ENCODE measurements at places on chromosomes 7 and 10.
A peak's percentile ranks its signal among the peaks of the same experiment; 100 is the strongest.

DNA sequence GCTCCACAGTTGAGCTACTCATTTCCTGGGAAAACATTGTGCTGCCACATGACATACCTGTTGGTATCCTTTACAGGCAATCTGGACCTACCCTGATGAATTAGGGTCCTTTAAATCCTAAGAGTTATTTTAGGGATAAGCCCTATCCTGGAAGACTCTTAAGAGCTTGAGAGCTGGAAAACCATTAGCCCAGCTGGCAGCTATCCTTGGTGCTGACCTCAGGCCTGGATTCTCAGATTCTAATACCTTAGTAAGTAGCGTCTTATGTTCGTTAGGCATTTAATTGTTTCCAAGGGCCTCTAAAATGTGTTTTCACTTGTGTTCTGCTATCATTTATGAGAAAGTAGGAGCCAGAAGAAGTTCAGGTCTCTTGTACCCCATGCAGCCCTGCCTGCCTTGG is 93.0 kb upstream of the SORCS3 start:
- peak; percentile 20 for DNase-seq

GRCh38 chr10:71191551-71192076 is 20.8 kb upstream of the UNC5B start:
- no peak for DNase-seq

GRCh38 chr7:126211875-126212274 is 1040.9 kb downstream of the GRM8 start:
- DNase-seq = no peak

DNA sequence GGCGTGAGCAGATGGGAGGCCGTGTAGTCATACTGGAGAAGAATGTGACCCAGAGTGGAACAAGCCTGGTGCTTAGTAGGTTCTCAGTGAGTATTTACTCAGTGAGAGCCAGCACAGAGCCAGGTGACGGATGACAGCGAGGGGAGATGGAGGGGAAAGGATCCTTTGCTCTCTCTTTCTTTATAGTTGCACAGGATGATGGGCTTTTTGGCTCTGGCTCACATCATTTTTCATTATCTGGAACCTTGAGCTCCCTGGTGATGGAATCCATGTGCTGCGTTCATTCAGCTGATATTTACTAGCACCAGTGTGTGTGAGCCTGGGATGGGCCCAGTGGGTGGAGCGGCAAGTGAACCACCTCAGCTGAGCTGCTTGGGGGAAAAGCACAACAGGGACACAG is 17.2 kb downstream of the BTBD16 start:
- no peak for DNase-seq

GRCh38 chr7:41885078-41885477 is 182.2 kb upstream of the INHBA start:
- DNase-seq = peak; percentile 83

DNA sequence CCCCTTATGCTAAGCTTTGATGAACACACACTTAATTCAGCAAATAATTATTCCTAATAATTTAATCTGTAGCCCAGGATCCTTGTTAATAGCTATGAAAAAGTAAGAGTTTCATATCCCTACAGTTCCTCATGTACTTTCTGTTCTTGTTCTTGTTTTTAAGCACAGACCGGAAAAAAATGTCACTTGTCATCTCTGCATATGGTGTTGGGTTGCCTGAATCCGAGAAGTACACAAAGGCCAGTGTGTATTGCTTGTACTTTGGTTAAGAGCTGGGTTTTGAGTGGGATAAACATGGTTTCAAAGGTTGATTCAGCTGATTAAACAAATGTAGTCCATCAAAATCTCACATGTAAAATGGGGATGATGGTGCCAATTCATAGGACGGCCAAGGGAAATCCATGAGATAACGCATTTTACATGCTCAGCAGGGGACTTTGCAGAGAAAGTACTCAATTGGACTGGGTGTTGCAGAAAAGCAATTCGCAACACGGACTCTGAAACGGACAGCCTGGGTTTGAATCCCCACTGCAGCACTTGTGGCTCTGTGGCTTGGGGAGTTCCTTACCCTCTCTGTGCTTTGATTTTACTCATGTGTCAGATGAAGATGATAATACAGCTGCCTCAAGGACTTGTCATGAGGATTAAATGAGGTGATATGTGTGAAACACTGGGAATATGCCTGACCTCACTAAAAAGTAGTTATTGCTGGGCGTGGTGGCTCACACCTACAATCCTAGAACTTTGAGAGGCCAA is 71.7 kb downstream of the MAP3K8 start:
- DNase-seq = no peak

DNA sequence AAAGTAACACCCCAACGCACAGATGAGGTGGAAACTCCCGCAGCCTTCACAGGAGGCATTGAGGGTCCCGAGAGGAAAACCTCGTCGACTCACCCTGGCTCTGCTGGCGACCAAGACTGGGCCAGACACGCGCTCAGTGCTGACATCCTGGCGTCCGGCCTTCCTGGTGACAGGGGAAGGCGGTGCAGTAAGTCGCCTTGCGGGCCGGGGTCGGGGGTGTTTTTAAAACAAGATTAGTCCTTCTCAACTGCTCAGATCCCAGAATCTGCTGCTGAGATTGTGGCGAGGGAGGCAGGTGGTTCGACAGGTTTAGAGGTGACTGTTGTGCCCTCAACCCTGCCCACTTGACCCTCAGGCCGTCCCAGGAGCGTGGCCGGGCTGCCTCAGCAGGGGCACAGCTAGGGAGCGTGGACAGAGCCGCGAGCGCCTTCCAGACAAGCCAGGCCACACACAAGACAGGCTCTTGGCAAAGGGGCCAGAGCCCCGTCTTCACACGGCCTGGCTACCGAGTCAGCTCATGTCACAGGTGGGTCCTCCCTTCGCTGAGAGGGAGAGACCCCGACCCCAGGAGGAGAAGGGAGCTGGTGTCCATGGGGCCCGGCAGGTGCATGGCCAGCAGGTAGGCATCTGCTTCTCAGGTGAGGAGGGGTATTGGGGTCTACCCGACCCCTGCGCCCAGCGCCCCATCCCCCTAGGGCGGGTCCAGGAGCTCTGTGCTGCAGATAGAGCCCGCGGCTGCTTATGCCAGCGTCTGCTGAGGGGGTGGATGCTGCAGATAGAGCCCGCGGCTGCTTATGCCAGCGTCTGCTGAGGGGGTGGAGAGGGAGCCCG is 81.6 kb downstream of the DNAJB6 start:
- no peak for DNase-seq

- no peak for DNase-seq
These were observed 45.3 kb downstream of the CYP17A1 start for GRCh38 chr10:102791754-102792395.

- DNase-seq = peak; percentile 75
These were observed 6.9 kb downstream of the IFIT1B start for GRCh38 chr10:89384474-89385340.

- no peak for DNase-seq
These were observed 28.1 kb downstream of the COL13A1 start for GRCh38 chr10:69829775-69830174.

DNA sequence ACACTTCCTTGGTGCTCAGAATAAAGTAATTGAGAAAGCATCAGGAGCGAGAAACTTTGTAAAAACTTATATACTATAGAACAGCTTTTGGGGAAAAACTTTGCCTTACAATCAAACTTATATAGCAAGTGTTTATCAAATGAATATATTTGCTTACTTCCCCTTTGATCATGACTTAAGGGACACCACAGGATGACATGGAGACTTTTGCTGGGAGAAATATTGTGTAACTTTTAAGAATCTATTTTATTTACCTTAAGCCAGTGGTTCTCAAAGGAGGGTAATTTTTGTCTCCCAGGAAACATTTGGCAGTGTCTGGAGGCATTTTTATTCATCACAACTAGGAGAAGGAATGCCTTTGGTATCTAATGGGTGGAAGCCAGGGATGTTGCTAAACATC is 173.8 kb upstream of the HABP2 start:
- no peak for DNase-seq

- no peak for DNase-seq
These were observed 84.0 kb downstream of the ELAPOR2 start for GRCh38 chr7:86975449-86975848.

DNA sequence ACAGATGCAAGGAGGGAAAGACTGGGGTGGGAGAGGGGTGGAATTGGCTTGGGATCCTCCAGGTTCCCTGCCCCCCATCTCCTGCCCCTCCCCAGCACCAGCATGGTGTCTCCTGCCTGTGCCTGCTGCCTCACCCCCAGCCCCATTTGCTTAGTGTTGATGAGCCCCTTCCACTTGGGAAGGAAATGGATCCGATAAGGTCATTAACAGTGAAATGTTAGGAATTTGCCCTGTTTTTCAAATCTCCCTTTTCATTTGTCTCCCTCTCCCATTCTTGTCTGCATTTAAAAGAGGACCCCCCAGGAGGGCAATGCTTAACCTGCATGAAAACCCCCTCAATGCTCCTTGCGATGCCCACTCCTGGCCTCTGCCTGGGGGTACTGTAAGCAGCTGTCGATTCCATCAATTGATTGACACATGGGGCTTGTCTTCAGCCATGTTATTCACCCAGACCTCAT is 51.5 kb downstream of the HK1 start:
- no peak for DNase-seq

- DNase-seq = no peak
These were observed 107.5 kb downstream of the ELMO1 start for GRCh38 chr7:37341033-37341630.

DNA sequence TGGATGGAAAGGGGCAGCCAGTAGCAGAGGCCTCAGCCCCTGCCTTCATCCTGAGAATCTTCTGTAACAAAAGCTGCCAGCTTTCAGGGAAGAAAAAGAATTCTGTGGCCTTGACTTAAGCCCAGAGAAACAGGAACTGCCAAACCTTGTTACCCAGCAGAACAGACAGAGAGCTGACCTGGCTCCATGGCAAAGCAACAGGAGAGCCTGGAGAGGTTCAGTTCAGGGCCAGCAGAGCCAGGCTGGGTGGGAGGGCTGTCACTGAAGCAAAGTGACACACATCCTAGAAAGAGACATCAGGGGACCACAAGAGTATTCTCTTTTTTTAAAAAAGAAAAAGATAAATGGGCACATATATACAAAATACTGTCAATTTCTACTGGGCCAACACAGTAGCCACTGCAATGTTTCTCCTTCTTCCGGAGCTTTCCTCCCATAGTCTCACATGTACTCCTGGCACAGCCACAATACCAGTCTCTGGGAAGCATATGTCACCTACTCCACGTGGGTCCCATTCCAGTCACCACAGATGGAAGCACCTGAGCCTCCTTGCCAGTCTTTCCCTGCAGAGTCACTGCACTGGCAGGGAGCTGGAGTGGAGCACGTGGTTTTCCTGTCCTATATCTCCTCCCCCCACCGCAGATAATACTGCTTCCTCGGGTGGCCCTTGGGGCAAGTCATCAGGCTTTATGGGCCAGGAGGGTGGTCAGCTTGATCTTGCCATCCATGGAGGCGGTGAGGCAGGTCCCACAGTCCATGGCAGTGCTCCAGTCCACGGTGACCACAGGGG is 15.2 kb upstream of the CYREN start:
- DNase-seq = no peak

DNA sequence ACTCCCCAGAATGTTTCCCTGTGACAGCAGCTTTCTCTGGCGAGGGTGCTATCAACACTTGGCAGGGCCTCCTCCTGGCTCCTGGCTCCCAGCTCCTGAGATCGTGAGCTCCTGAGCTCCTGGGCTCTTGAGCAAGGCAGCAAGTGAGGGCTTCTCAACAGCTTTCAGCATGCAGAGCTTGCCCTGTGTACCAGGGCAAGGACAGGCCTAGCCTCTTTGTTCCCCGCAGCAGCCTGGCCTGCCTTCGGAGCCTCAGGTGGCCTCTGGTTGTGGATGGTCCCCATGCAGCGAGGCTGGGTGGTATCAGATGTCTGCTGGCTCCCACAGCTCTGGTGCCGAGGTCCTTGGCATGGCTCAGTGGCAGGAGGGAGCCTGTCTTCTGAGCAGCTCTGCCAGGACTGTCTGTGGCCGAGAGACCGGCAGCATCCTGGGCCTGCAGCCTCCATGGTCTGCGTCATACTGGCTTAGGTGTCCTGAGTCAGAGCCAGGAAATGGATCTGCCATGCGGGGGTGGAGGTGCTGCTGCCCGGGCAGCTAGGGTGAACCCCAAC is 44.2 kb downstream of the ZMIZ1 start:
- DNase-seq = peak; percentile 74

DNA sequence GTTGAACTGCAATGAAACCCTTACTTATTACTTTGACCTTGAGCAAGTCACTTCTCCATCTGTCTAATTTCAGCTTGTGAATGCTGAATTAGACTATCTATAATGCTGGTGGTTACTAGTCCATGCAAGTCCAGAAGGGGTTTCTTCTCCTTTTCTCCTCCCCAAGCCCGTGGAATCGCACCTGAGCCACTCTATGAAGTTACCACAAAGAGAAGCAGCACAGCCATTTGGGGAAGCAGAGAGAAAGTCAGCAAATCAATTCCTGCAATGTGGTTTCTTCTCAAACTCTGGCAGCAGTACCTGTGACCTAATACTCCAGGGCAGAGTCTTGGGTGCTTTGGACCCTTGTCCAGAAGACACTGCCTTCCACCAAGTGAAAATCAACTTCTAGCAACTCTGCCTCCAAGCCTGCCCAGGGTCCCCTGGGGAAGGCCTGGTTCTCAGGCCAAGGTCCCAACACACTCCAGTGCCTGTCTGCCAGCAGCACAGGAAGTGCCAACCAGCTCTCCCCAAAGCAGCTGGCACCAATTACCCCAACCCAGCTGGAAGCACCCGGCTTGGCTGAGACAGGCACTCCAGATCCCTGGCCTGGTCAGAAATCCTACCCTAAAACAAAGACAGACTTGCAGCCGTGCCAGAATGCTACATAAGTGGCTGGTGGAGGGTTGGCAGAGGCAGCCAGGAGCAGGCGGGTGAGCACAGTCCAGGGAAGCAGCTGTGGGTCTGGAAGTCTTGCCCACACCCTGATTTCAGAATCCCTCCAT is 200.3 kb downstream of the LSM5 start:
- no peak for DNase-seq

DNA sequence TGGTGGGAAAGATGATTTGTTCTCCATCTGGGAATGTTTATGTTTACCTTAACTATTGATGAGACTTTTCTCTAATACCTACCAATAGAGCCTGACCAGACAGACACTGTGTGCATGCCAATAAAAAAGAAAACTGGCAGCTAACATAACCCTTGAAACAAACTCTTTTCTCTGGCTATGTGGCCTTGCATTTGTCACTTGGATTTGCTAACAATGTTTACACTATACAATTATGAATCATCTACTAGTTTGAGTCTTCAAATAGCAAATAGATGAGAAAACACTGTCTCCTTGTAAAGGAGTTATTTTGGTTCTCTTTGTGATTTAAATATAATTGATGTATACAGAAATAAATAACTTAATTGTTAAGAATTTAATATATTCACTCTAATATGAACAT is 273.1 kb downstream of the SEMA3D start:
- peak; percentile 35 for DNase-seq

Data from fibroblast of skin of right quadriceps (primary cell).